ENCODE measurements at places on chromosomes 5 and 9.

GRCh38 chr9:97419309-97419867 lies 7.5 kb downstream of the TDRD7 start:
- DNase-seq, result no peak

DNA sequence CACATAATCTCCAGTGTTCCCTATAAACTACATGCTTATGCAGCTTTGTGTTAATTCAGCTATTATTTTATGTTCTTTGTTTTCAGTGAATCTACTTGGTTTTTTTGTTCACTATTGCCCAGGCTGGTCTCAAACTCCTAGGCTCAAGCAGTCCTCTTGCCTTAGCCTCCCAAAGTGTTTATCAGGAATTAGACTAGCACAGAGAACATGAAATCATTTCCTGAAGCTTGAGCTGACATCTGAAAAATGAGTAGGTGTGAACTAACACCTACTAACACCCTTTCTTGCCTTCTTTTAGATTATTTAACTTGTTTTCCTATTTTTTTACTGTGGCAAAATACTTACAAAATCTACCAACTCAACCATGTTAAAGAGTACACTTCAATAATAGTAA lies 25.0 kb downstream of the CENPP start:
- no peak for DNase-seq

DNA sequence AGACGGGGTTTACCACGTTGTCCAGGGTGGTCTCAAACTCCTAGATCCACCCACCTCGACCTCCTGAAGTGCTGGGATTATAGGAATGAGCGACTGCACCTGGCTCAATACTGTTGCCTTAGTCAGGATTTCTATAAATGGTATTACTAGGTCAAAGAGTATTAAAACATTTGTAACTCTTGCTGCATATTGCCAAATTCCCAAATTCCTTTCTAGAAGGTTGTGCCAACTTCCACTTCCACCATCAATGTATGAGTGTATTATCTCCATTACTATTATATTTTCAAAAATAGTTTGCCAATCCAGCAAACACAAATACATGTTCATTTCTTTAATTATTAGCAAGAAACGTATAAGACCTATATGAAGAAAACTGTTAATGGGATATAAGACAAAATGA lies 10.6 kb downstream of the PTGR1 start:
- no peak for DNase-seq

- DNase-seq, result no peak
Measured at GRCh38 chr5:57435701-57436134, 46.9 kb downstream of the ACTBL2 start.

- DNase-seq, result no peak
Measured at GRCh38 chr9:131306397-131307004, 17.0 kb downstream of the PLPP7 start.

- peak; percentile 76 for DNase-seq
Measured at GRCh38 chr9:83327323-83327722, 210.9 kb downstream of the FRMD3 start.

DNA sequence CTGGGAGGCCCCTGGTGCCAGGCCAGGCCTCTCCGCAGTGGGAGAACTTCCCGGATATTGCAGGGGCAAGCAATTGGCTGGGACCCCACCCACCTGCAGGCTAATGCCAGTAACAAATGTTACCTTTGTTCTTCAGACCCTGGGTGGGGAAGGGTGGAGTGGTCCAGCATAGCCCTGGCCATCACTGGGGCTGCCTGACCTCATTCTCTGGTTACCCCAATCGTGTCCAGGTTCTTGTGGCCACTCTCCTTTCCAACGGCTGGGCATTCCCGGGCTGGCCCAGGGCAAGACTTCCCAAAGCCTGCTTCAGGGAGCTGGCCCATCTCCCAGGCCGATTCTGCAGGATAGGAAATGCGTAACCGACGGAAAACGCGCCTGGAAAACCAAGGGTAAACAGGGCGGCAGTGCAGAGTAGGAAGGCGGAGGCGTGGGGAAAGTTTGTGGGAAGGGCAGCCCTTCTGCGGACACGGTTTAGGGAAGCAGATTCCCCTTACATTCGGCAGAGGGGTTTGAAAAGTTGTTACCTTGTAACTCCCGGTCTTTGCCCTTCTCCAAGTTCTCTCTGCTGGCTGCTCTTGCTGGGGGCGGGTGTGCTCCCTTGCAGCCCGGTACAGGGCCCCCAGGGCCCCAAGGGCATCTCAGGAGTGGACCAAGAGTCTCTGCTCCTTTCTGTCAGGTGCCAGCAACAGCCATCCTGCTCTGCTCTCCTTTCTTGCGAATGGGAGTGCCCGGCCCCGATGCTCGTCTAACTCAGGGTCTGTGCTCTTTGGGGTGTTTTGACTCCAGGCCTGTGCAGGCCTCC lies 3.5 kb downstream of the NRARP start:
- no peak for DNase-seq

DNA sequence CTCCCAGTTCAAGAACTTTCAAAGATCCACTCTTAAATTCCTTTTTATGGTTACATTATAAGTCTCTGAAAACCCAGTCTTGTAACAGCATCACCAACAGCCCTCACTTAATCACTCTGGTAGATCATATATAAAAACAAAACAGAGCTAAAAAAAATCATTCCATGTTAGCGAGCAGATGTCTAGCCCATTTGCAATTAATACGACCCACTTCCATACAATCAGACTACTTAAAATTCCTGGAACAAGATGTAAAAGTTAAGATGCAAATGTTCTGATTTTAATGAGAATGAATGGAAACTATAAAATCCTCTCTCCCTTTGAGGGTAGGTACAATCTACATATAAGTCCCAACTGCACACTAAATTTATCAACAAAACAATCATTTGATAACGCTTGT lies 167.0 kb downstream of the MED27 start:
- no peak for DNase-seq

DNA sequence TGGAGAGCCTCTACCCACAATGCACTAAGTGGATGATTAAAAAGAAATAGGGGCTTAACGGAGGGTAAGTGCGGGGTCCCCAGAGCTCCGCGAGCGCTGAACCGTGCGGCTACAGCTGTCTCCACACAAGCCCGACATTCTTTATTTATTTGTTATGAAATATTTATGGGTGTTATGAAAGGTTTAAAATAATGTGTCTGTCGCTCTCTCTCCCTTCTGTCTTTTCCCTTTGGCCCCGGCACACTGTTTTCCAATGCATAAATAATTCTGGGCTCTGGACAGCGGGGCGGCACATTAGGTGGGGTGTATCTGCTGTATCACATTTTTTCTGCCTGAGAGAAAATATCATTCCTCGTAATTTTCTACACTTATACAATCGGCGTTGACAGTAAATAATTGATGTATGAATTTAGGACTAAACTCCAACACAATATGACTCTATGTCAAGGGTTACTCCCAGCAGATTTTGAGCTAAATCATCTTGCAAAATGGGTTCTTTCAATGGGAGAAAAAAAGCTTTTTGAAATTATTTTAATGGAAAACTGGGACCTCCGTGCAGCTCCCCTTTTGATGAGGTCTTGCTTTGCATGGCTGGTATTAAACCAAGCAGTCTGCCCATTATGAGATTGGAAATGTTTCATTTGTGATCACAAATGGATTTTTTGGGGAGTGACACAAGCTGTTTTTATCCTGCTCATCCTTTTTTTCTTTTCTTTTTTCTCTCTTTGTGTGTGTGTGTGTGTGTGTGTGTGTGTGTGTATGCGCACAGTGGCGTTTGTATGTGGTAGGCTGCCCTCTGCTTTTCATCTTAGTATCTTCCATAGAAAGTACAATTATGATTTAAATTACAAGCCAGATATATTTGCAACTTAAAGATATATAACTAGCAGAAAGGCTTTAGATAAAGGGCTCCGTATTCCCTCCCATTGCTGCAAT lies 370.6 kb upstream of the IRX4 start:
- no peak for DNase-seq

DNA sequence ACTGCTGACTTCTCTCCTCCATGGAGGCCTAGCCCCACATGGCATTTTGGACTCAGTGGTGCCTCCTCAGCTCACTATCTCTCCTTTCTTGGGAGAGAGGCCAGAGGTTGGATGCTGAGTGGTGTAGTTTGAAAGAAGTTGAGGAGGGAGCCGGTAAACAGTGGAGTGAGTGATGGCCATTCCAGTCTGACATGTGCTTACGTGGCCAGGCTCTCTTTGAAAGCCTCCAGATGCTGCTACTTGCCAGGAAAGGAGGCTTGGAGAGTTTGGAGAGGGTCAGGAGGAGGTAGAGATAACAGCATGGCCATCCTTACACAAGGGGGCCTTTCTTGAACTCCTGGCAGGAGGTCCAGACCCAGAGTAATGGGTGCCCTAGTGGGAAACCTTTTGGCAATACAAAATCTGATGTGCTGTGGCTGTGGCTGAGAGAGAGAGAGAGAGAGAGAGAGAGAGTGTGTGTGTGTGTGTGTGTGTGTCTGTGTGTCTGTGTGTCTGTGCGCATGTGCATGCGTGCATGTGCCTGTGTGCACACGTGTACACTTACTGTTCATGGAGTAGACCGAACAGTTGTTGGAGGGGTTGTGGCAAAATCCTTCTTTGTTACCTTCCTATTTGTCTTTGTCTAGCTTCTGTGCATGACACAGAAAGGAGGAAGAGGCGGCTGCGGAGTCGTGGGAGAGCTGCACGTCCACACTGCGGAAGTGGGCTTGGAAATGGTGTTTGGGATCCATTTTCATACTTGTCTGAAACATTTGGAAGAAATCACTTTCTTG lies 37.8 kb downstream of the RALGPS1 start:
- DNase-seq, result no peak

DNA sequence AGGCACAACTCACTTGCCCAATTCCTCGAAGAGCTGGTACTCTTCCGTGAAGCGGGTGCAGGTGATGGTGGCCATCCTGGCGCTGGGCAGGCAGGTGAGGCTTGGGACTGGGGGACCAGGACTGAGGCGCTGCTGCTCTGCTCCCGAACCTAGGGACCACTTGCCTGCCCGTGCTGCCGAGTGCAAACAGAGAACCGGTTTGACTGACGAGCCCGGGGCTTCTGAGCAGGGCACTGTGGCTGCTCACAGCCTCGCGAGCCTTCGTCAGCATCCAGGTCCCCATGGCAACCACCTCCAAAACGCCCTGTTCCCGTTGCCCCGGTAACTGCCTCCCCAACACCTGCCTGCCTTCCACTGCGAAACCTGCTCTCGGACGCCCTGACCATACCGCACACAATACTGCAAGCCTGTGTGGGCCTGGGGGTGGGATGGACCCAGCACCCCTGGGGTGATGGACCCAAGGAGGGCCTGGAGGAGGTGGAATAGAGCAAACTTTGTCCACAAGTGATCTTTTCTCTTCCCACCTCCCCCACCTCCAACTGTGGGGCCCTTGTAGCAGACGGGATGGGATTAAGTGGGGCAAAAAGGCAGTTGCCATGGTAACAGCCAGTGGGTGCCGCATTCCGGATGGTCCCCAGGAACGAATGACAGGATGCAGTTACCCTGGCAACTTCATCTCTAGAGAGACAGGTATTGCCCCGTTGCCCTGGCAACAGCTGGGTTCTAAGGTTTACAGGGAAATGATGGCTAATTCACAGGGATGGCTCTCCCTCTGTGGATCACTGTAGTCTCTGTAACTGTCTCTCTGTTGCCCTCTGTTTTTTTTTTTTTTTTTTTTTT lies at the start of gene CAMK2A:
Gene CAMK2A (minus strand): TSS at position 223 of the 840 bp plus-strand sequence. CDS start 148 bp downstream, at position 75.
- DNase-seq, result peak; percentile 50

DNA sequence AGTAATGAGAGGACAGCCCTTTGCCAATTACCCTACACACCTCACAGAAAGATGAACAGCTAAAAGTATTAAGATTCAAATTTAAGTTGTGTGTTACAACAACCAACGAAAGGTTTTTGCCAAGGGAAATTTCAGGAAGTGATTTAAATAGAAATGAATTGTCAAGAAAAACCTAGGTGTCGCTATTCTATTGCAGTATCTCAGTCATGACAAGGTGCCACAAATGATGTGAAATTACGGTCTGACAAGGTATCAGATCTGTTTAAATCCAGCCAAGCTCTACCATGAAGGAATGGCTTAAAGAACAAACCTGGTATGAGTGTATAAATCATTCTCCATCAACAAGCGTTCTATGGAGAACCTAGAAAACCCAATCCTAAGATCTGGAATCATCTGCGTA lies 189.7 kb downstream of the ATPSCKMT start:
- DNase-seq, result peak; percentile 44

DNA sequence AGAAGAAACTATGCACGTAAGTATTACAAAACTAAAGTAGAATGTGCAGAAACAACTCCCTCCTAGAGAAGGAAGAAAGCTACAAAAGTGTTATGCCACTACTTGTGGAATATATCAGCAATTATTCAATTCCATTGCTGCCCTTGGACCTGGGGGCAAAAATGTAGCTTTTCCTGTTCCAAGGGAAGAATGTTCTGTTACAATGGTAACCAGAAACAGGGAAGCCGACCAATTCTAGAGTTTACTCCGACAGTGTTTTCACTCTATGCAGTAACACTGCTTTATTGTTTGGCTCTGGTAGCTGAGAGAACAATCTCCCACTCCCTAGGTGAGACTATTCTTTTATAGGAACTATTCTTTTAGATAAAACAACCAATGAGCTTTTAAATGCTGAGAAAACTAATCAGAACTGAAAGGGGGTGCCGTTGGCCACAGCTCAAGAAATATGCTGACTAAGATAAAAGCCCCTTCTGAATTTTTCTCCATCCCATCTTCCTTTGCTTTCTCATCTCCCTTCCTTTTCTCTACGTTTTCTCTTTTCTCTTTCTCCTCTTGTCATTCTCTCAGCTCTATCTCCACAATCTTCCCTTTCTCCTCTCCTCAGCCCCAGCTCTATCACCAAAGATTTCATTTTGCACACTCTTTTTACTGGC lies 54.1 kb downstream of the SLC1A3 start:
- no peak for DNase-seq

DNA sequence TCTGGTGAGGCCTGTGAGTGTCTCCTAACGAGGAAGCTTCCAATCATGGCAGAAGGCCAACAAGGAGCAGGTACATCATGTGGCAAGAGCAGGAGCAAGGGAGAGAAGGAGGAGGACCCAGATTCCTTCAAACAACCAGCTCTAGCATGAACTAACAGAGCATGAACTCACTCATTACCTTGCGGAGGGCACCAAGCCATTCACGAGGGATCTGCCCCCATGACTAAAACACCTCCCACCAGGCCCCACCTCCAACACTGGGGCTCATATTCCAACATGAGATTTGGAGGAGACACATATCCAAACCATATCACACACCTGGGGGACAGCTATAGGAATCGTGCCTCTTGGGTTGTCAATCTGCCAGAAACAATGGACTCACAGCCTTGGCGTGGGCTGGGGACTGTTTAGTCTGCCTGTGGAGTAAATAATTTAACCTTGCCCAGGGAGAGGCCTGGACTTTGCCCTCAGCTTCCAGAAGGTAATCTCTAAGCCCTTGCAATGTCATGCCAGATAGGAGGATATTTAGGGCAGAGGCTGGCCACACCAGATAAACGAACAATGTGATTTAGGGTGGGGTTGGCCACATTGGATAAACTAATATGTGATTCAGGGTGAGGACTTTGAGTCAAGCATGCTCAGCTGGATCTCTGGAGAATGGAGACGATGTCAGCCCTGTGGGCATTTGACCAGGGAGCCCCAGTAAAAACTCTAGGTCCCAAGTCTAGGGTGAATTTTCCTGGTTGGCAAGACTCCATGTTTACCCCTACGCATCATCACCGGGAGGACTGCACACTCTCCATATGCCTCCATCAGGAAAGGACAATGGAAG lies 13.6 kb upstream of the VDAC1 start:
- DNase-seq, result no peak

GRCh38 chr9:20315677-20316076 lies 306.6 kb downstream of the MLLT3 start:
- DNase-seq, result peak; percentile 5
